ENCODE measurements at places on chromosomes 5 and 9. TPM values are rescaled to one million over a fixed set of nuclear protein-coding genes. Genes with fewer than 3 reads are reported as not detected.
A peak's percentile ranks its signal among the peaks of the same experiment; 100 is the strongest.

GRCh38 chr5:139482050-139482889 lies at the start of gene STING1:
Gene STING1, minus strand, starts transcription at chr5:139482758. Its CDS starts 1,054 bp downstream, at chr5:139481704.
- DNase-seq: peak; percentile 89
- peak within 1 kb of the TSS; percentile 94 for H3K27ac ChIP-seq
- peaks cover 17% of the 10 kb centered on the region for H3K4me1 ChIP-seq
- H3K4me3 ChIP-seq: peak within 1 kb of the TSS; percentile 47

DNA sequence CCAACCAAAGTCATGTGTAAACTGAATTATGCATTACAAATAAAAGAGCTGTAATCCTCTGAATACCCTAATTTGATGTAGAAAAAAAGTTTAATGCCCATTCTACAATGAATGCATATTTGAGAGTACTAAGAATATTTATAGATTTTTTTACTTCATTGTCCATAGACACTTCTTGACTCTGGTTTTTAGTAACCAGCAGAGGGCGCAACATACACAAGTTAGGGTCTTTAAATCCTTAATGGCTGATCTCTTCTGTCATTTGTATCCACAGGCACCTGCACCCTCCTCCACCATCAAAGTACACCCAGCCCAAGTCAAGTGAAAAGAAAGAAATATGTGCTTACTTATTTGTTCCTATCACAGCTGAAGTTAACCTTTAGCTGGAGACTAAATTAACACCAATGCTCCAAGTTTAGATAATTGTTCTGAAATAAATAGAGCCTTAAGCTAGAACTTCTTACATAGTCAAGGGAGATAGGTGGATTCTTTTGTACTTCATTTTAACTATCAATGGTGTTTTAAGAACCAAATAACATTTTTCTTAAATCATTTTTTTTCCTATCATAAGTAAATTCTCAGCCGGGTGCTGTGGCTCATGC lies 524.2 kb upstream of the DAB2 start:
- no peak overlapping the region for H3K4me3 ChIP-seq
- no peaks in the 10 kb centered on the region for H3K4me1 ChIP-seq
- no peaks in the 10 kb centered on the region for H3K27me3 ChIP-seq

DNA sequence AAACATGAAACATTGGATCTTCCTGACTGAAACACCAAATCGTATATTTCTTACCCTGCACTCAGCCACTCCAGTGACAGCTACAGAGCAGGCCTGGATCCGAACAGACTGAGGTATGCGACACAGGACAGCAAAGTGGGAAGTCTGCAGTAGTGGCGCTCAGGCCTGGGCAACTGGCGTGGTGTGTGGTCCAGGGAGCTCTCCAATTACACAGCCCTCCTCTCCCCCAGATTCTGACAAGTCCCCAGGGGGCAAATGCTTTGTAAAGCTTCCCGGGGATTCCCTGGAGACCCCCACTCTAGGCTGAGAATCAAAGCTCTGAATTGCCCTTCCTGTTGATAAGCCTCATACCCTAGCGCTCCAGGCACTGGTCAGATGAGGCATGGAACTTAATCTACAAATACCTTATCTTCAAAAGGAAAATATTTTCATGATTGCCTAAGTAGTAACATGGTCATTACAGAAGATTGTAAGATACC lies 104.8 kb upstream of the ERCC6L2 start:
- DNase-seq: no peak
- peaks cover 23% of the 10 kb centered on the region for H3K4me1 ChIP-seq
- H3K27ac ChIP-seq: peak overlapping the region; percentile 75
- H3K27me3 ChIP-seq: no peaks in the 10 kb centered on the region
- H3K4me3 ChIP-seq: no peak overlapping the region
- no peaks in the 10 kb centered on the region for H3K36me3 ChIP-seq

- H3K27ac ChIP-seq: no peak overlapping the region
- H3K4me3 ChIP-seq: no peak overlapping the region
- H3K27me3 ChIP-seq: no peaks in the 10 kb centered on the region
- H3K36me3 ChIP-seq: no peaks in the 10 kb centered on the region
- DNase-seq: no peak
- H3K4me1 ChIP-seq: no peaks in the 10 kb centered on the region
These were observed 47.4 kb downstream of the CYSTM1 start for GRCh38 chr5:140222416-140222815.

DNA sequence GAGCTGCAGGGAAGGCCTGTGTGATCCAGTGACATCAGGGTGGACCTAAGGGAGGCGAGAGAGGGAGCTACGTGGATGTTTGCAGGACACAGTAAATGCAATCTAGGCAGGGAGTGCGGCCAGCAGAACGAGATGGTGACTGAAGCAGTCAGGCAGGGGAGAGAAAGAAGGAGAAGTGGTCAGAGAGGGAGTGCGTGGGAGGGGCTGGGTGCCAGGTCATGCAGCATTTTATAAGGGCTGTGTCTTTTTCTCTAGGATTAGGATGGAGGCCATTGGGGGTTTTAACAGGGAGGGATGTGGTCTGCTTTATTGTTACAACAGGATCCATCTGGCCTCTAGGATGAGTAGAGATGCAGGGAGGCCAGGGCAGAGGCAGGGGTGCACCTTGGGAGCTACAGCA lies 80.4 kb downstream of the DCP2 start:
- H3K27ac ChIP-seq: no peak overlapping the region
- no peak overlapping the region for H3K4me3 ChIP-seq
- peaks cover 4% of the 10 kb centered on the region for H3K4me1 ChIP-seq
- no peaks in the 10 kb centered on the region for H3K27me3 ChIP-seq
- H3K36me3 ChIP-seq: no peaks in the 10 kb centered on the region

DNA sequence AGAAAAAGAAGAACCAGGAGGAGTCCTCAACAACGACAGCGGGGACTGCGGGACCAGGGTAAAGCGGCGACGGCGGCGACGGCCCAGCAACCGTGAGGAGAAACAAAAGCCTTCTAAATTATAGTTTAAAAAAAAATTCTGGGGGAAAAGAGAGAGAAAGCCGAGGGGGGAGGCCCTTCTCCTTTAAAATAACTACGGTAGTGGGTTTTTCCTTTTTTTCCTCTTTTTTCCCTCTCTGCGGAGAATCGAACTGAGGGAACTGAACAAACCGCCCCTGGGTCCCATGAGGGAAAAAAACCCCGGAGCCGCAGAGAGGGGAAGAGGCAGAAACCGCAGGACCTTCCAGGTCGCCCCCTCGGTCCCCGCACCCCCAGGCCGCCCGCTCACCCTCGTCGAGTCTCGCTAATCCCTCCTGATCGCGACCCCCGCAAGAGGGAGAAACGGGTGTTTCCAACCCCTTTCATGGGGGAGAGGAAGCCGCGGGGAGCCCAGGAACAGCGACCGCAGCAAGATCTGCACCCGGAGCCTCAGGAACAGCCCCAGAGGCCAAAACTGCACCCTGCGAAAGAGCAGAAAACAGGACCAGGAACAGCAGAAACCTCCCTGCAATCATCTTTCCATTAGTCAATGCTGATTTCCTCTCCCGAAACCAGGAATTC lies 453 bp downstream of the CPEB4 start:
- peak overlapping the region; percentile 13 for H3K27ac ChIP-seq
- no peaks in the 10 kb centered on the region for H3K27me3 ChIP-seq
- peaks cover 3% of the 10 kb centered on the region for H3K4me1 ChIP-seq
- H3K4me3 ChIP-seq: peak overlapping the region; percentile 73
- no peaks in the 10 kb centered on the region for H3K36me3 ChIP-seq
- peak; percentile 56 for DNase-seq

DNA sequence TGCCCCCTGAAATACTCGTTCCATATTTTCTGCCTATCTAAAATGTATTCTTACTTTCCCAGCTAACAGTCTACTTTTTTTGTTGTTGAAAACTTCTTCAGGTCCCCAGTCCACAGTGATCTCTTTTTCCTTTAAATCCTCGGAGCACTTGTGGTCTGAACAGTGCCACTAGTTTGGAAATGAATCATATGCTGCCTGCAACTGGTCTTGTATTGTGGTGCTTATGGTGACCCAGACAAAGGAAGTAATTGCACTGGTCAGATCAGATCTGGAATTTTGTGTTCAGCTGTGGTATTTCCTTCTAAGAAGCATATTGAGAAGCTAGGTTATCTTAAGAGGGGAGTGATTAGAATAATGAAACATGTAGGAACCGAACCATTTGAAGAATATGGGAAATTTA lies 2.9 kb downstream of the UNC13B start:
- H3K27me3 ChIP-seq: no peaks in the 10 kb centered on the region
- H3K4me3 ChIP-seq: no peak overlapping the region
- no peak overlapping the region for H3K27ac ChIP-seq
- peaks cover 5% of the 10 kb centered on the region for H3K4me1 ChIP-seq

GRCh38 chr5:139495638-139496435 lies 13.3 kb upstream of the STING1 start:
- no peaks in the 10 kb centered on the region for H3K4me1 ChIP-seq
- H3K27ac ChIP-seq: no peak overlapping the region
- H3K36me3 ChIP-seq: no peaks in the 10 kb centered on the region
- H3K27me3 ChIP-seq: no peaks in the 10 kb centered on the region

- no peaks in the 10 kb centered on the region for H3K36me3 ChIP-seq
- H3K4me1 ChIP-seq: peaks cover 1% of the 10 kb centered on the region
- H3K27me3 ChIP-seq: no peaks in the 10 kb centered on the region
- peak overlapping the region; percentile 65 for H3K4me3 ChIP-seq
These were observed 524 bp downstream of the CCNB1 start for GRCh38 chr5:69167493-69167855.

DNA sequence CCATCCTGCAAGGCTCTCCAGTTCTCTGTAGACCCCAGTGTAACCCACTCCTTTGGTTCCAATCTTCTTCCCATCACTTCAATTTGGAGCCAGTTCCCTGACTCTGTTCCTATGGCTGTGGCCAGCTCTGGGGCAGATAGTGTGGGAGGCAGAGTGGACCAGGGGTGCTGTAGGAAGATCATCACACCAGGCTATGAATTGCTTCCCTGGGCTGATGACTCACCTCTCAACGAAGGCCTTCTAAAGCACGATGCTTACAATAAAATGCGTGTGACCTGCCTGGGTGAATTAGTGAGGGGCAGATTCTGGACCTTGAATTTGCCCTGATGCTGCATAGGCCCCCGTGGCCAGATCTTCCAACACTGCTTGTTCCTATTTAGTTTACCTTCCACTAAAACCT lies 289.7 kb downstream of the FBXL7 start:
- no peaks in the 10 kb centered on the region for H3K27me3 ChIP-seq
- no peak overlapping the region for H3K27ac ChIP-seq
- no peak overlapping the region for H3K4me3 ChIP-seq

FAM221B gene
- not detected for total RNA-seq

GCNT4 gene
- 2.0 TPM for total RNA-seq

HBEGF gene
- total RNA-seq: 6.4 TPM

MARCOL gene
- not detected for total RNA-seq

CDO1 gene
- 12.9 TPM for total RNA-seq

PRDM12 gene
- not detected for total RNA-seq

LIX1 gene
- not detected for total RNA-seq
